EH (cell line): ENCODE measurements at places on chromosomes 16 and 17.

GRCh38 chr17:81794509-81794908 is 9.4 kb upstream of the GCGR start:
- no peak for DNase-seq

- DNase-seq, result no peak
Observed at GRCh38 chr17:52419229-52419641, 260.7 kb upstream of the CA10 start.

GRCh38 chr17:290121-290521 is 62.5 kb downstream of the RPH3AL start:
- no peak for DNase-seq

GRCh38 chr16:28931801-28932225 is at the start of gene CD19:
CD19 (plus strand) TSS chr16:28931971; CDS start chr16:28932001, 30 bp downstream.
- no peak for DNase-seq

- DNase-seq, result peak; percentile 34
Observed at GRCh38 chr17:40095944-40096791, 4.2 kb downstream of the NR1D1 start.

DNA sequence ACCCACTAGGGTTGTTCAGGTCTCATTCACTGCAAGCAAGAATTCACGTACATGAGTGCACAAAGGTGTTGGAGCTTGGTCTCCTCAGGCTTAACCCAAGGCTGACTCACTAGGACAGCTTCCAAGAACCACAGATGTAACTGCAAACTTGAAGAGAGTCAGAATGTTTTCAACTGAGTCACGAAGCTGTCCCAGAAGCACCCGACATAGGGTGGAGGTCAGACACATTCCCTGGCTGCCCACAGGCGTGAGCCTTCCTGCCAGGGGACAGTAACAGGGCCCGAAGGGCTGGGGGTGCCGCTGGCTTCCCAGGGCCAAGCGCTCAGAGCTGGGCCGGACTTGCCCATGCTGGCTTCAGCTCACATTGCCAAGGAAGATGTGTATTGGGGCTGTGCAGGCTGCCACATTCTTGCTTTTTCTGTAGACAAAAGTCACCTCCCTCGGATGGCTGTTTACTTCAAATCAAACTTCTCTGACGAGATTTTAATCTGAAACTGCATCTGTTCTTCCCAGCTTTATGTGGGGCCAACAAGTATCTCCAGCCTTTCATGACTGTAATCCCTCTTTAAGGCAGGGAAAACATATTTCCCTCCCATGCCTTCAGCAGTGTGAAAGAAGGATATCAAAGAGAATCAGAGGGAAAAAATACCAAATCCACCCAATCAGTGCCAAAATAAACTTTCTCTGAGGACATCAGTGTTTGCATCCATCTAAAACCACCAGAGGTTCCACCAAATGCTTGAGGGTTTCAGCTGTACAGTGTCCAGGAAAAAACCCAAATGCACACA is 14.3 kb downstream of the CMTM3 start:
- peak; percentile 99 for DNase-seq

DNA sequence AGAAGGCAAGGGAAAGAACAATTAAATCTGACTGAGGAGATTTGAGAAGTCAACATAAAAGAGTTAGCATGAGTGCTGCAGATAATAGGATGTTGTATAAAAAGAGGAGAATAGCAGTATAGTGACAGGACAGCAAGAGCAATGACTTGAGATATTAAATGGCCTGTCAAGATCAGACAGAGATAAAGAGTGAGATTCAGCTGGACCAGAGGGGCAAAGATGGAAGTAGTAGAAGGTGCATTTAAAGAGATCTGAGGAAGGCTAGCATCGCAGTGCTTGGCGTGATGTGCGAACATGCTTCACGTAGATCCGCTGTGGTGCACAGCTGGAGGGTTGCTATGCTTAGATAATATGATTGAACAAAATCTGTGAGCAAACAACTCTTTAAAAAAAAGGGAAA is 1422.6 kb upstream of the CDH8 start:
- DNase-seq, result no peak

GRCh38 chr17:13030056-13030455 is 12.2 kb upstream of the ELAC2 start:
- DNase-seq, result no peak

DNA sequence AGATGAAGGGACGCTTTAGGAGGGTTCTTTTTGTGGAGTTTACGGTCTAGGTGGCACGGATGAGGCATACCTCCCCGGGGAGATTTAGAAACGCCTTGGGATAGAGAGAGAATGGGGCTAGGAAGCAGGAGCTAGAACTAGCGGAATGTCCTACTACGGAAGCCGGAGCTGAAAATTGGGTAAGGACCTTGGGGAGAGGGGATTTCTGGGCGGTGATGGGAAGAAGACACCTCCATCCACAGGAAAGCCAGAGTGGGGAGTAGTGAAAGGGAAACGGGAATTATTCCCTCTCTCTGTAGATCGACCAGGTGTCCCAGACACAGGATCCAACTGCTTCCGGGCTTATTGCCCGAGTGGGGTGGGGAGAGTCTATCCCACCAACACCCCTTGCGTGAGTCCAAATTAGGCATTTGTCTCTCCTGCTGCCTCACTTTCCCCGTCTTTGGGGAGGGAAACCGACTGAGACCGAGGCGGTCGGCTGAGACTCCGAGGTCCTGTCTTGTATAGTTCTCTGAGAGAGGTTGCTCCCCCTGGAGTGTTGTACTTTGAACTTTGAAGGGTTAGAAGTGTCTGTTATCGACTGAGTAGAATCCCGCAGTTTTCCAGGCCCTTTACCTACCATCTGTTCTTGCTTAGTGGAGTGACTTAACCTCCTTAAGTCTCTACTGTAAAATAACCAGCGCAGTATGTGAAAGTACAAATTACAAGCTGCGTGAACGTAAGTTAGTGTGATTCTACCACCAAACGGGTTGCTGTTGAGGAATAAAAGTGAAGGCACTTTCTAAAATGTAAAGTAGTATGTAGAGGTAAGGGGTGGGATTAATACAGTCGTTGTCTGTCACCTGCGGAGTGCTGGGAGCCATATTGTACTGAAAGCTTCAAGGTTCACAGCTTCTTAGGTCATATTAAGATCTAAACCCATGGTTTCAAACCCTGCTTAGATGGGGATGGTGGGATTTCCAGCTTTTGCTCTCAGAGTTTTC is 1.0 kb downstream of the RSPRY1 start:
- DNase-seq, result peak; percentile 46

DNA sequence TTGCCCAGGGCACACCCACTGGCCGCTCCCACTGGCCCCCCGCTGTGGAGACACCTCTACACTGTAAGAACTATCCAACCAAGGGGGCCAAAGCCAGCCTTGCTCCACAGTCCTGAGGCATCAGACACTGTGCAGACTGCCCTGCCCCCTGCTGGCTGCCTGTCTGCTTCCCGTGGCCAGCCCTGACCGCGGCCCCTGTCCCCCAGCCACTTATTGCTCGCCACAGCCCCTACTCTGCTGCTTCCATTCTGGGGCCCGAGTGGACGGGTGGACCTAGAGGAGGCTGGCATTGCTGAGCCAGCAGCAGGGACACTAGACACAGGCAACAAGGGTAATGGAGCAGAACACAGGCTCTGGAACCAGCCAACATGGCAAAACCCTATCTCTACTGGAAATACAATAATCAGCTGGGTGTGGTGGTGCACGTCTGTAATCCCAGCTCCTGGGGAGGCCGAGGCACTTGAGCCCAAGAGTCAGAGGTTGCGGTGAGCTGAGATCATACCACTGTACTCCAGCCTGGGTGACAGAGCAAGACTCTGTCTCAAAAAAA is 19.7 kb upstream of the LRRC37A3 start:
- DNase-seq, result peak; percentile 42

DNA sequence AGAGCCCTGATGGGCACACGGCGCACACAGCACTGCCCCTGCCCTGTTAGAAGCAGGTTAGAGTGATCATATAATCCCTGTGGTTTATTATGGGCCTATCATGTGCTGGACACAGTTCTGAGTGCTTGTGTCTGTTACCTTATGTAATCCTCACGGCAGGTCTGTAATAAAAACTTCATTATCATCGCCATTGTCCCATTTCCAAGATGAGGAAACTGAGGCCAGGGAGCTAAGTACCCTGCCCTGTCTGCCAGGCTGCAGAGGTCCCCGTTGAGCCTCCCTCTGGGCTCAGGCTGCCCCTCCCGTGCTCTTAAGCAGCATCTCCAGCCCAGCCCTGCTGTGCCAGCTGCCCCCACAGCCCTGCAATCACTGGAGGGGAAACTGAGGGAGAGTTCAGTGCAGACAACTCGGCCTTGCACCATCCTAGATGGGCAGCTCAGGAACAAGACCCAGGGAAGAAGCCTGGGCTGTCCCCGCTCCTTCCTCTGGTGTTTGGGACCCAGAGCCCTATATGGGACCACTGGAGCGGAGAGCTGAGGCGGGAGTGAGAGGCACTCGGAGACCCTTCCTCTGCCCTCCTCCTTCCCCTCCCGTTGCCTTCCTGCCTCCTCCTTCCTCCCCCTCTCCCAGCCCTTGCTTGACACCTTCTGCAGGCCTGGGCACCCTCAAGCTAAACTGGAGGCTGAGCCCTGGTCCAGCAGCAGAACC is 42.0 kb downstream of the WNT3 start:
- DNase-seq, result no peak

DNA sequence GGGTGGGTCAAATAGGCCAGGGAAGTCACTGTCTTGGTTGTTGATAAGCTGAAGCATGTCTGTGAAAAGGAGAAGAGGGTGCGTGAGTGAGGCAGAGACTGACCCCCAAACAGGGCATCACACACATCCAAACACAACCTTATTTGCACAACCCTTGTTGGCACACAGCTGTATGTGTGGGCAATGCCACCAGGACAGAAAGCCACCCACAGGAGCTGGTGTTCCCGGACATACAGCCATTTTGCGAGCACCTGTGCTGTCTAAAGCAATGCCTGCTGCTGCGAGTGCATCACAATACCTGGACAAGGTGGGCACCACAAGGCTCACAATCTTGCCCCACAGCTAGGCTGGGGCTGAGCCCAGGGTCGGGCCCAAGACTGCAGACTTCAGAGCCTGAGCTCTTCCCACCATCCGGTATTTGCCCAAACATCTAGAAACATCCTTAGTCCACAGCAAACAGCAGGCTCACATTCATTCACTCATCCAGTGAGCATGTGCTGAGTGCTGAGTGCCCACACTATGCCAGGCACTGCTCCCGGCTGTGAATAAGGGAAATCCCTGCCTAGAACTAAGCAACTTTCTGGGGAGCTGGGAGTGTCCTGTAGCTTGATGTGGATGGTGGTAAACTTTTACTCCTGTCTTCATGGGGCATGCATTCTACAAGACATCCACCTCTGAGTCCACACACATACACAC is 16.2 kb downstream of the SREBF1 start:
- DNase-seq, result no peak

GRCh38 chr16:4371357-4372000 is at the start of gene VASN:
VASN (plus strand) TSS chr16:4371848; CDS start chr16:4380878, 9,030 bp downstream.
- DNase-seq, result peak; percentile 80

- DNase-seq, result no peak
Observed at GRCh38 chr17:81148986-81149533, 16.2 kb upstream of the PVALEF start.

- no peak for DNase-seq
Observed at GRCh38 chr16:70753228-70753627, 47.7 kb downstream of the VAC14 start.

DNA sequence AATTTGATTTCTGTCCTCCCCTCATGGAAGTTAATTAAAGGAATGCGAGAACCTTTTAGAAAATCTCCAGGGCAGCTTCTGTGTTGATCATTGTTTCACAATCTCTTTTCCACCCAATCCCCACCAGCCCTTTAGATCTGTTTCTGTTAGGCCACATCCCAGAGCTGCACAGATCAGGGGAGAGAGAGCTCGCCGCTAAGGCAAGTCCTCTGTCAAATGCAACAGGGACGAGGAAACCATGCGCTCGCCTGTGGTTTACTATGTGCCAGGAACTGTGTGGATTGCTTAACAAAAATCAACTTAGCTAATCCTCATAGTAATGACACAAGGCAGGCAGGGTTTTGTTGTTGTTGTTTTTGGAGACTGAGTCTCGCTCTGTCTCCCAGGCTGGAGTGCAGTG is 115.4 kb downstream of the SALL1 start:
- DNase-seq, result no peak

DNA sequence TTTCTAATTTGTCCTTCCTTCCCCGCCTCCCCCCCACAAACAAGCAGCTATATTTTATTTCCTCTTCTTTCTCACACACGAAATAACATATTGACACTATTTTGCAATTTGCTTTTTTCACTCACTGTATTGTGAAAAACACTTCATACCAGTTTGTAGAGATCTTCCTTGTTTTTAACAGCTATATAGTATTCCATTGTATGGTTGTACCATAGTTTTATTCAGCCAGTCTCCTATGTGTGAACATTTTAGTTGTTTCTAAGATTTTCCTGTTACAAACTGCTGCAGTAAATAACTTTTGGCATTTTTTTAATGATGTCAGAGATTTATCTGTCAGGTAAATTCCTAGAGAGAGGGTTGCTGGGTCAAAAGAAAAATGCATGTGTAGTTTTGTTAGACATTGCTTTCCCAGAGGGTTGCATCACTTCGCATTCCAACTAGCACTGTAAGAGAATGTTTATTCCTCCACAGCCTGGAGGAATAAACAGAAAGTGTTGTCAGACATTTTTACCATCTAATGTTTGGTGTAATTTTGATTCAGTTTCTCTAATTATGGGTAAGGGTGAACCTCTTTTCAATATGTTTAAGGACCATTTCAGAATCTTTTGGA is 101.2 kb downstream of the MRTFB start:
- peak; percentile 85 for DNase-seq

GRCh38 chr16:19384656-19385055 is 33.0 kb upstream of the TMC5 start:
- no peak for DNase-seq

DNA sequence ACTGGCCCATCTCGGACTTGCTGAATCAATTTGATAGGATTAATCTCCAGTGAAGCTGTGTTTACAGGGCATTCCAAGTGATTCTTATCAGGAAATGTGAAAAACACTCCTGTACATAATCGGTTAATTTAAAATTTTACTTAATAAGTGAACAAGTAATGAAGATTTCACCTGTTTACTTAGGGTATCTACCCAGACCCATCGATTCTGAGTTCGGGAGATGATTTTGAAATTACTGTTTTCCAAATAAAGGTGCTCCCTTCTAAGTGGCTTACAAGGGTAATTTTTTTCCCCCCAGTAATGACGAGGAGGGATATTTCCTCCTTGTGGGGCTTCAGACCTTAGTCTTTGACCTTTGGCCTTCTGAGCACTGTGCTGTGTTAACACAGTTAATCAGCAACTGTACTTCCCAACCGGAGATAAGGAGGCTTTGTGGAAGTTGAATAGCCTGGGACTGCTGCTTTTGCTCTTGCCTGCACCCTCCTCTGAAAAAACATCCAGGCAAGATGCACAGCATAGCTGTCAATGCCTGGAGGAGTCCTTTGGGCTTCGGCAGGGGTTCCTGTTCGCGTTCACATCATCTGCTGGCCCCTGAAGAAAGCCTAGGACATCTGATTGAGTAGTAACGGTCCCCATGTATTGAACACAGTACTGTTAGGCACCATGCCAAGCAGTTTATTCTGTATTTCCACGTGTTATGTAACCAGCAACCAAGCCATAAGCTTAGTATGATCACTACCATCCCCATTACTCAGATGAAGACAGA is 1.8 kb downstream of the FAHD1 start:
- no peak for DNase-seq

DNA sequence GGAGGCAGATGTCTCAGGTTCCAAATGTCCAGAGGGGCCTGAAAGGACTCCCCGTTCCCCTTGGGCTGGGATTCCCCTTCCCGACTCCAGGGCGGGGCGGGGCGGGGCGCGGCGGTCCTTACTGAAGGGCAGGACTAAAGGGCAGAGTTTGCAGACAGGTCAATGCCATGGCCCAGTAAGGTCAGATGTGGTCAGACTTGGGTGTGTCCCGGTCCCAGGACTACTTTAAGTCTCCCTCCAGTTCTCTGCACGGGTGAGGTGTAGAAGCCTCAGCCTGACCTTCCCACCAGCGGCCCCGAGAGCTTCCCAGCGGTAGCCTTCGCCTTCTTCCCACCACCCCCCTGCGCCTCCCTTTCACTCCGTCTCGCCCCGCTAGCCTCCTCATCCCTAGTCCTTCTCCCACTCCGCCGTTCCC is 532 bp downstream of the KDM6B start:
- DNase-seq, result no peak
